ENCODE measurements at places on chromosomes 5 and 9. TPM values are rescaled to one million over a fixed set of nuclear protein-coding genes. Genes with fewer than 3 reads are reported as not detected.

DNA sequence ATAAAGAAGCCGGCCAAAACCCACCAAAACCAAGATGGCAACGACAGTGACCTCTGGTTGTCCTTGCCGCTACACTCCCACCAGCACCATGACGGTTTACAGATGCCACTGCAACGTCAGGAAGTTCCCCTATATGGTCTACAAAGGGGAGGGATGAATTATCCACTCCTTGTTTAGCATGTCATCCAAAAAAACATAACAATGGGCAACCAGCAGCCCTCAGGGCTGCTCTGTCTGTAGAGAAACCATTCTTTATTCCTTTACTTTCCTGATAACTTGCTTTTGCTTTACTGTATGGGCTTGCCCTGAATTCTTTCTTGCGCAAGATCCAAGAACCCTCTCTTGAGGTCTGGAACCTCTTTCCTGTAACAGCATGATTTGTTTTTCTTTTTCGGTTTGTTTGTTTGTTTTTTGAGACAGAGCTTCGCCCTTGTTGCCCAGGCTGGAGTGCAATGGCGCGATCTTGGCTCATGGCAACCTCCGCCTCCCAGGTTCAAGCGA is 2.0 kb upstream of the UAP1L1 start:
- DNase-seq = no peak

Gene LCN6
- total RNA-seq = 12.8 TPM

GRCh38 chr5:128412145-128412930 is 125.7 kb downstream of the FBN2 start:
- DNase-seq = no peak

GRCh38 chr5:139886213-139886612 is 90.6 kb downstream of the PSD2 start:
- DNase-seq = no peak
